CD8-positive, alpha-beta memory T cell (primary cell): ENCODE measurements at places on chromosomes 7 and 10.

- no peaks in the 10 kb centered on the region for H3K36me3 ChIP-seq
- H3K4me3 ChIP-seq, result no peak overlapping the region
- no peak for DNase-seq
- H3K4me1 ChIP-seq, result no peaks in the 10 kb centered on the region
Measured at GRCh38 chr7:69764147-69764546, 165.9 kb downstream of the AUTS2 start.

- H3K27ac ChIP-seq, result no peak overlapping the region
- no peak overlapping the region for H3K4me3 ChIP-seq
- no peaks in the 10 kb centered on the region for H3K4me1 ChIP-seq
- DNase-seq, result no peak
Measured at GRCh38 chr7:94052398-94053180, 48.4 kb upstream of the BET1 start.

DNA sequence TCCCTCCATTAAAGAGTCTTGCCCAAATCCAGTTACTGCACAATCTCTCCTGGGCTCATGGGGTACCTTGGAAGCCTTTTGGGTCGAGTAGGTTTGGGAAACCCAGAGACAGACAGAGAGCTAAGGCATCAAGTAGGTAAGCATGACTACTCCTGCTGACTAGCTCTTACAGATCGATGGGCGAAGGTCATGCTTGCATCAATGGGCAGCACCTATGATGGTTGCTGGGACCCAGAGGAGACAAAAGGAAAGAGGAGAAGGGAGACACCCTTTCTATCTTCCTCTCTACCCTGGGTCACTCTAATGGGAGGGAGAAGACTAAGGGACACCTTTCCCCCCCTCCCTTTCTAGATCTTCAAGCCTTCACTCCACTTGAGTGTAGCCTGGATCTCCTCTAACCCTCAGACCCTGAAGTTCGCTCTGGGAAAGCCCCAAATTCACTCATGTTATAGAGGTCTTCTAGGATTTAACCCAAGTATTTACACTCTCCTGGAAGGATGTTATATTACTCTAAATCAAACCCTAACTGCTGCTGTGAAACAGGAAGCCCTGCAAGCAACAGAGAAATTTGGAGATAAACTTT lies 31.6 kb upstream of the ZNF746 start:
- no peaks in the 10 kb centered on the region for H3K36me3 ChIP-seq
- H3K27me3 ChIP-seq, result no peaks in the 10 kb centered on the region
- no peak for DNase-seq
- H3K4me3 ChIP-seq, result no peak overlapping the region

GRCh38 chr7:35366167-35367155 lies 112.6 kb upstream of the TBX20 start:
- H3K27me3 ChIP-seq, result no peaks in the 10 kb centered on the region
- H3K4me3 ChIP-seq, result no peak overlapping the region
- H3K4me1 ChIP-seq, result no peaks in the 10 kb centered on the region
- H3K27ac ChIP-seq, result no peak overlapping the region
- H3K36me3 ChIP-seq, result no peaks in the 10 kb centered on the region

DNA sequence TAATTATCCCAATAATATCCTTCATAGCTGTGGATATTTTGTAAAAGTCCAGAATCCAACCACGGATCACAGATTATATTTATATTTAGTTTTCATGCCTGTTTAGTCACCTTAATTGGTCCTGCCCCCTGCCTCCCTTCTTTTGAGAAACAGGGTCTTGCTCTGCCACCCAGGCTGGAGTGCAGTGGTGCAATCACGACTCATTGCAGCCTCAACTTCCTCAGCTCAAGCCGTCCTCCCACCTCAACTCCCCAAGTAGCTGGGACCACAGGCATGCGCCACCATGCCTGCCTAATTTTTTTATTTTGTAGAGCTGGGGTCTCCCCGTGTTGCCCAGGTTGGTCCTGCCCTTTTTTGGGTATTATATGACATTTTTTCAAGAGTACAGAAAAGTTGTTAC lies 129.4 kb downstream of the KAT6B start:
- no peak overlapping the region for H3K27ac ChIP-seq
- H3K36me3 ChIP-seq, result no peaks in the 10 kb centered on the region
- no peaks in the 10 kb centered on the region for H3K27me3 ChIP-seq
- no peak for DNase-seq
- no peaks in the 10 kb centered on the region for H3K4me1 ChIP-seq

- no peak overlapping the region for H3K27ac ChIP-seq
- DNase-seq, result no peak
- H3K27me3 ChIP-seq, result no peaks in the 10 kb centered on the region
- no peaks in the 10 kb centered on the region for H3K36me3 ChIP-seq
Measured at GRCh38 chr7:22671177-22671879, 55.7 kb upstream of the IL6 start.

DNA sequence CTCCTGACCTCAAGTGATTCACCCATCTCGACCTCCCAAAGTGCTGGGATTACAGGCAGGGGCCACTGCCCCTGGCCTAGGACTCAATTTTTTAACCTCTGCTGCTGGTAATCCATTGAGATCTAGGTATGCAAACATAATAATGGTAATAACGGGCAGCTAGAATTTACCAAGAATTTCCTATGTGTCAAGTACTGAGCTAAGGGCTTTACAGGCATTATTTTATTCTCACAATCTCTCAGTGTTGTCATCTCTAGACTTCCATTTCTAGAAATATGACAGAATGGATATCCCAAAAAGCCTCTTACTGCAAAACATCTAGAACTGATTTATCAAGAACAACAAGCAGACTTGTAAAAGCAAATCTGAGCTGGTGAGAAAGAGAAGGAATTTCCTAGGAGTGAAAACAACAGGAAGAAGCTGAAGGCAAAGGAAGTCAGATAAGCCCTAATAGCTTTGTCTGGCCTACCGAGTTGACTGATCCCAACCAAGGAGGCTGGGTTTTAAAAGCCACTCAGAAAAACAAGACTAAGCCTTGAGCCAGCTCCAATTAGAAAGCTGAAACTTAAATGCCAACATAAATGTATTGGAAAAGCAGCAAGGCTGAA lies 70.6 kb downstream of the CCDC71L start:
- no peaks in the 10 kb centered on the region for H3K4me1 ChIP-seq
- no peak for DNase-seq
- no peak overlapping the region for H3K4me3 ChIP-seq
- H3K36me3 ChIP-seq, result no peaks in the 10 kb centered on the region
- H3K27ac ChIP-seq, result no peak overlapping the region

GRCh38 chr7:93851536-93851935 lies 39.0 kb downstream of the TFPI2 start:
- H3K36me3 ChIP-seq, result no peaks in the 10 kb centered on the region
- no peak for DNase-seq
- H3K4me1 ChIP-seq, result no peaks in the 10 kb centered on the region
- no peak overlapping the region for H3K27ac ChIP-seq

GRCh38 chr7:41582116-41582515 lies 120.8 kb downstream of the INHBA start:
- H3K4me1 ChIP-seq, result no peaks in the 10 kb centered on the region
- H3K4me3 ChIP-seq, result no peak overlapping the region
- no peaks in the 10 kb centered on the region for H3K36me3 ChIP-seq
- no peak for DNase-seq

- no peaks in the 10 kb centered on the region for H3K36me3 ChIP-seq
- no peak overlapping the region for H3K27ac ChIP-seq
- H3K4me1 ChIP-seq, result no peaks in the 10 kb centered on the region
- no peak overlapping the region for H3K4me3 ChIP-seq
- no peak for DNase-seq
- H3K27me3 ChIP-seq, result peaks cover 7% of the 10 kb centered on the region
Measured at GRCh38 chr7:128886391-128887168, 23.9 kb downstream of the ATP6V1F start.

GRCh38 chr10:131591936-131592335 lies 280.4 kb upstream of the TCERG1L start:
- DNase-seq, result no peak
- H3K27me3 ChIP-seq, result no peaks in the 10 kb centered on the region
- no peak overlapping the region for H3K4me3 ChIP-seq

DNA sequence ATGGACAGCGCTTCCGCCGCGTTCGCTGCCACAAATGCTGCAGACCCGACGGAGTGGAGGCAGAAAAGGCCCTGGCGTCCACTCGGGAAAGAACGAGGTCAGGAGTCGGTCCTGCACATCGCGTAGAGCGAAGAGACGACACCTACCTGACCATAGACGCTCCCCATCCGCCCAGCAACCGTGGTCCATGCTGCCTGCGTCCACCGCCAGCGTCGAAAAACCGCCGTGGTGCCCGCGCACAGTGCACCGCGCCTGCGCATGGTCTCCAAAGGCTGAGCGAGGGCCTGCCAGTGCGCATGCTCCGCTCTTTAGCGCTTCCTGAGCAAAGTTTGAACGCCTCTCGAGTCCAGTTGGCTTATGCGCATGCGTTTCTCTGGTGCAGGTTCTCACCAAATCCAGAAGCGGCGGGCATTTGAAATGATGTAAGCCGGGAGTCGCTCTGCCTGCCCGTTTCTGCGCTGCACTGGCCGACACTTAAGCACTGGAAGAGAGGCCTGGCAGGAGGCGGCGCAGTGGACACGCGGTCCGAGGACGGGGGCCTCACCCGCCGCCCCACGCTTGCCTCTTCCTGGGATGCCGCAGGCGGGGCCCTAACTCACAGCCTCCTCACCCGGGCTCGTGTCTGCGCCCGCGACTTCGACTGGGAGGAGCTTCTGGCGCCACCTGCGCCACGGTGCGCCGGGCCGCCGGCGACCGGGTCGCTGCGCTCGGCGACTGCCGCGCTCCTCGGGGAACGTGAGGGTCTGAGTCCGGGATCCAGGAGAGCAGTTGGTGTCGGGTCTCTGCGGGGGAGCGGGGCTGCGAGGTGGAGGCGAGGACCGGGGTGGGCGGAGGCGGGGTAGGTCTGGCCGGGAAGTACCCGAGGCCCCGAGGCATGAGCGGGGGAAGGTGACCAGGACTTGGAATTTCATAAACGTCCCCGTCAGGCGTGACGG lies at the start of gene FAM24B:
Gene FAM24B, minus strand, starts transcription at position 243 of the 935 bp plus-strand sequence. CDS start 29,066 bp downstream, outside the sequence.
- H3K27me3 ChIP-seq, result no peaks in the 10 kb centered on the region
- H3K4me3 ChIP-seq, result peak within 1 kb of the TSS; percentile 77
- peaks cover 35% of the 10 kb centered on the region for H3K4me1 ChIP-seq
- DNase-seq, result peak; percentile 87
- peak within 1 kb of the TSS; percentile 64 for H3K27ac ChIP-seq

DNA sequence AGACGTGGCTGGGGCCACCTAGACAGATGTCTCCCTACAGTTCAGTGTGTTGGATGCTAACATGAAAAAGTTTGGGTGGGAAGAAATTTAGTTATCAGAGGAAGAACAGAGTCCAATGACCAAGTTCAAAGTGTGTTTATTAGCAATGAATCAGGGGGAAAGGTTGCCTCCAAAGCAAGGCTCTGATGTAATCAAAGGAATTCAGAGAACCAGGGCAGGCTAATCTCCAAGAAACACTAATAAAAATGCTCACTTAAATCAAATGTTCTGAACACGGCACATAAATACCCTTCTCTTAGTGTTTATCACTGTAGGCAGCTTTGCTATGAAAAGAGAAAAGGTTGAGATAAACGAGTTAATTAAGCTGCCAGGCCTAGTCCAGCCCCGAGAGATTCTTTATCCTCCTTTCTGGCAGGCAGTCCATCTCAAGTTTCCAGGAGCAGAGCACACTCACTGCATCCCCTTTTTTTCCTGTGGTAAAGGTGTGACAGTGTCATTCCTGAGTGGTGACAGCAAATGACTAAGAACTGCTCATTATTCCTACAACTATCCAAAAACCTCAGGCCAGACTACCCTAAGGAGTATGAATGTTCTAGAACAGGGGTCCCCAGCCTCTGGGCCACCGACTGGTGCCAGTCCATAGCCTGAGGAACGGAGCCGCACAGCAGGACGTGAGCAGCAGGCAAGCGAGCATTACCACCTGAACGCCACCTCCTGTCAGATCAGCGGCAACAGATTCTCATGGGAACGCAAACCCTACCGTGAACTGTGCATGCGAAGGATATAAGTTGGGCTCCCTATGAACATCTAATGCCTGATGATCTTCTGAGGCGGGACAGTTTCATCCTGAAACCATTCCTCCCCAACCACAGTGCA lies 66.9 kb upstream of the FHIP2A start:
- no peak overlapping the region for H3K4me3 ChIP-seq
- H3K4me1 ChIP-seq, result no peaks in the 10 kb centered on the region
- no peak for DNase-seq
- H3K27me3 ChIP-seq, result no peaks in the 10 kb centered on the region
- no peak overlapping the region for H3K27ac ChIP-seq

DNA sequence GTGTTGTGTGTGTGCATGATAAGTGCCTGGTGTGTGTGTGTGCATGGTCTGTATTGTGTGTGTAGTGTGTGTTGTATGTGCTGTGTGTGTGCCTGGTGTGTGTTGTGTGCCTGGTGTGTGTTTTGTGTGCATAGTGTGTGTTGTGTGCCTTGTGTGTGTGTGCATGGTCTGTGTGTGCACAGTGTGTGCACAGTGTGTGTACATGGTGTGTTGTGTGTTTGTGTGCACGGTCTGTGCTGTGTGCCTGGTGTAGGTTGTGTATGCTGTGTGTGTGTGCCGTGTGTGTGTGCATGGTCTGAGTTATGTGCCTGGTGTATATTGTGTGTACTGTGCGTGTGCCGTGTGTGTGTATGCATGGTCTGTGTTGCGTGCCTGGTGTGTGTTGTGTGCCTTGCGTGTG lies 403.0 kb upstream of the RNF32 start:
- no peaks in the 10 kb centered on the region for H3K4me1 ChIP-seq
- H3K36me3 ChIP-seq, result no peaks in the 10 kb centered on the region
- H3K4me3 ChIP-seq, result no peak overlapping the region
- no peak for DNase-seq
- H3K27ac ChIP-seq, result no peak overlapping the region

- DNase-seq, result no peak
- no peaks in the 10 kb centered on the region for H3K4me1 ChIP-seq
- H3K4me3 ChIP-seq, result no peak overlapping the region
- H3K36me3 ChIP-seq, result no peaks in the 10 kb centered on the region
- H3K27ac ChIP-seq, result no peak overlapping the region
Measured at GRCh38 chr10:1576467-1577372, 160.6 kb downstream of the ADARB2 start.

DNA sequence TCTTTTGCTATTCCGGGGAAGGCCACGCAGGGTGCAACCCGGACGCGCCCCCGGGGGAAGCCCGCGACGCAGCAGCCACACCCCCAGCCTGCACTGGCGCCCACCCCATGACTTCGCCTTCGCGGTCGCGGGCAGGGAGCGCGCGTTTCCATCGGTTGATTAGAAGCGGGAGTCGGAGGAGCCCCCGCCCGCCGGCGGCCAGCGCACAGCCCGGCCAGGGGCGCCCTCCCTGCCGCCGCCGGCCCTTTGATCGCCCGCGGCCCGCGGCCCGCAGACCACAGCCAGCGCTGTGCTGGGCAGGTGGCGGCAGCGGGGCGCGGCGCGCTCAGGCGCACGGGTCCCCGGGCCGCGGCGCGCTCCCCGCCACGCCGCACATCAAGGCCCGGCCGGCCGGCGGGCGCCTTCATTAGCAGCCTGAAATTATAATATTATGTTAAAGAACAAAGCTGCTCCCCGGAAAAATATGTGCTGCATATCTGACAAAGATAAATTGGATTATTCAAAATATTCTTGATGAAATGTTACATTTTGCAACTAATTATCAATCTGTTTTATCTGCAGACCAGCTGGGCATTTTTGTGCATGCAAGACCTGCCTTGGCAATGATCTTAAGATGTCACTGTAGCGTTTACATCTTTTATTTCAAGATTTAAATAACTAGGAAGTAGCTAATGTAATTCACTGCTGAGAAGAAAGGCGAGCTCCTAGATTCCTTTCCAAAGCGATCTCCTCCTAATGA lies 160.7 kb upstream of the MKI67 start:
- H3K4me1 ChIP-seq, result no peaks in the 10 kb centered on the region
- H3K27ac ChIP-seq, result no peak overlapping the region
- no peaks in the 10 kb centered on the region for H3K27me3 ChIP-seq
- no peaks in the 10 kb centered on the region for H3K36me3 ChIP-seq
- DNase-seq, result no peak
